ENCODE measurements at places on chromosomes 1 and 21.

DNA sequence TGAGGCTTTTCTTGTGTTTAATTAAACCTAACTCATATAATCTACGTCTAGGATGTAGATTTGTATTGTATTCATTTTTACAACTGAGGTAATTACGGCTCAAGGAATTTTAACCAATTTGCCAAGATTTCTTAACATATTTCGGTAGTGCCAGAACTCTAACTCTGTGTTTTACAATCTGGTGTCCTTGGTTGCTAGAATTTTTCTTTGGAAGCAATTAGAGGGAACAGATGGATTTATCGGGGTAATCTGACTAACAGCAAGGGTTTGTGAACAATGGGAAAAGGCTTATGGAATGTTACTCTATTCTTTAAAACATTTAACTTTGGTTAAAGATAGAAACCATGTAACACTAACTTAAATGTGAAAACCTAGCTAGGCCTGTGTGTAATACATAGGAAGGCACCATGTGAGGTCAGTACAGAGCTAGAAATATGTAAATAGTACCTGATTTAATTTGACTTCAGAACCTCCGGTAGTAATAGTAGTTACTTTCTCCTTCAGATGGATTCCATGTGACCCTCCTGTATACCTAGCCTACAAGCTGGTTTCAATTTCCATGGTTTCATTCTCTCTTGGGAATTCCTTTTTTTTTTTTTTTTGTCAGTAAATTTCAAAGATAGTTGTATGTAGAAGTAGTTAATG, 1.2 kb downstream of the MTF2 start:
- no peak for DNase-seq

- no peak for DNase-seq
Measured at GRCh38 chr1:222761083-222761482, 24.1 kb downstream of the FAM177B start.

GRCh38 chr1:22449636-22450035, 2.0 kb upstream of the ZBTB40 start:
- no peak for DNase-seq

DNA sequence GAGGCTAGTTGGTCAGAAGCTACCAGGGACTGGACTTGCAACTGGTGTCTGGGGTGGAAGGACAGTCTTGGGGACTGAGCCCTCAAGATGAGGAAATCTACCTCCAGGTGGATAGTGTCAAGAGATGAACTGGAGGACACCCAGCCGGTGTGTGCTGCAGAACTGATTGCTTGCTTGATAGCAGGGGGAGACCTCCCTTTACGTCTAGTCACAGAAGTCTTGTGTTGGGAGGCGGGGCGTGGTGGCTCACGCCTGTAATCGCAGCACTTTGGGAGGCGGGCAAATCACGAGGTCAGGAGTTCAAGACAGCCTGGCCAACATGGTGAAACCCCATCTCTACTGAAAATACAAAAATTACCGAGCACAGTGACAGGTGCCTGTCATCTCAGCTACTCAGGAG, 4.9 kb downstream of the RCC2 start:
- DNase-seq = no peak

- no peak for DNase-seq
Measured at GRCh38 chr1:206674745-206675175, 9.9 kb upstream of the MAPKAPK2 start.

- DNase-seq = no peak
Measured at GRCh38 chr1:236394879-236395229, 768 bp downstream of the EDARADD start.

DNA sequence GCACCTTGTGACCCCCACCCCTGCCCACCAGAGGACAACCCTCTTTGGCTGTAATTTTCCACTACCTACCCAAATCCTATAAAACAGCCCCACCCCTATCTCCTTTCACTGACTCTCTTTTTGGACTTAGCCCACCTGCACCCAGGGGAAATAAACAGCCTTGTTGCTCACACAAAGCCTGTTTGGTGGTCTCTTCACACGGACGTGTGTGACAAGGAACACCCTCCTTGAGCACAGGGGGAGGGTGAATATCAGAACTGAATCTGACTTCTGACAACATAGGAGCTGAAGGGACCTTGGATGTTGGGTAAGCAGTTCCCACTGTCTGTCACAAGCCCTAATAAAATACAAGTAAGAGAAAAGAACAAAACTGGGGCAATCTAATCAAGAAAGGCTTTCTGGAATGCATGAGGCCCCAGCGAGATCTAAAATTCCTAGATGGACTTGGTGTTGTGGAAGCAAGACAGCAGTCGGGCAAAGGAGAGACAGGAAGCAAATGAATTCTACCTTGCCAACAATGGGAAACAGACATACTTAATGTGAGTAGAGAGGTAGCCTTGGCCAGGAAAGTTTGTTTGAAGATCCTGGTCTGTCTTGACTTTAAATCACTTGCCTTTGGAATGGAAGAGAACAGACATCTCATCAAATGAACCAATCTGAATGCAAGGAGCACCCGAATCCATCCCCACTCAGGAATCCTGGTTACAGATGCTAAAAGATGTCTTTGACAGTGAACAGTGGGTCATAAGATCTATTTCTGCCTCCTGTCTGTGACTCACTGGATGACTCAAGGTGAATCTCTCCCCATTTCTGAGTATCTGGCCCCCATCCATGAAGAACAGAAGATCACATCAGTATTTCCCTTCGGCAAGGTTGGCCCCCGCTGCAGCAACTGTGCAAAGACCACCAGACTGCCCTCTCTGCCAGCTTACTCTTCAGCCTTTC, 53.3 kb downstream of the OLFML3 start:
- DNase-seq = no peak

DNA sequence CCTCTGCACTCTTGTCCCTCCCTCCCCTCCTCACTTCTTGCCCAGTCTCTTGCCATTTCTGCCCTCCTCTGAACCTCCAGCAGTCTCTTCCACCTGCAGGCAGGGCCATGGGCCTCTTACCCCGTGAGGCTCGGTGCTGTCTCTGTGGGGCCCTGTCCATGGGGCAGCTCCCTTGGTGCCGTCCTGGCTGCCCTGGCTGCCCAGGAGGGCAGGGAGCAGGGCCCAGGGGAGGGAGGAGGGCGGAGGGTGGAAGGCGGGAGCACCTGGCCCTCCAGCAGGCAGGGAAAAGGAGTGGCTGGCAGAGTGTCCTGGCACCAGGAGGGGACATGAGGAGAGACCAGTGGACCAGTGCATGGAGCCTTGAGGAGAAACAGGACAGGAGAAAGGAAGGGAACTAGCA, at the start of gene RORC:
TSS of gene RORC (minus strand) at position 198 of the 400 bp plus-strand sequence. CDS start at position 160, 38 bp downstream.
- no peak for DNase-seq

DNA sequence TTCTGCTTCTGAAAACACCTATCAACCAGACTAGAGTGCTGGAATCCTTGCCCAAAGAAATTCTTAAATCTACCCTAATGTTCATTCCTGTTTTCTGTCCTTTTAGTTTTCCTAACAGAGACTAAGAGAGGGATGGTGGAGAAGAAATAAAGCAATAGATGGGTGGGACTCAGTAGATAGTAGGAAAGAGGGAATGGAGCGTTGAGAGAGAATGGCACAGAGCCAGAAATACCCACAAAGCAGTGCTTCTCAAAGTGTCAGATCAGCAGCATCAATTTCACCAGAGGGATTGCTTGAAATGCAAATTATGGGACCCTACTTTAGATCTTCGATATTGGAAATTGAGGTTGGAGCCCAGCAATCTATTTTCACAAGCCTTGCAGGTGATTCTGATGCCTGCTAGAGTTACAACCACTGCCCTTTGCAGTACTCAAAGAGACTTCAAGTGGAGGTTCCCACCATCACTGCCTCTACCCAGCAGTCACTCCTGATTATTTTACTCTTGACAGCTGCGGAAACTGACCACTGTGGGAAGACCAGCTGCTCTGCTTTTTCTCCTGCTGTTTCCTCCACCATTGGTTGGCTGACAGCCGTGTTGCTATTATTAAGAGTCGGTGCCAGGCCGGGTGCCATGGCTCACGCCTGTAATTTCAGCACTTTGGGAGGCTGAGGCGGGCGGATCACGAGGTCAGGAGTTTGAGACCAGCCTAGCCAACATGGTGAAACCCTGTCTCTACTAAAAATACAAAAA, 11.4 kb upstream of the PRPF3 start:
- DNase-seq = no peak

- peak; percentile 6 for DNase-seq
Measured at GRCh38 chr1:43565600-43566360, 35.1 kb downstream of the PTPRF start.

DNA sequence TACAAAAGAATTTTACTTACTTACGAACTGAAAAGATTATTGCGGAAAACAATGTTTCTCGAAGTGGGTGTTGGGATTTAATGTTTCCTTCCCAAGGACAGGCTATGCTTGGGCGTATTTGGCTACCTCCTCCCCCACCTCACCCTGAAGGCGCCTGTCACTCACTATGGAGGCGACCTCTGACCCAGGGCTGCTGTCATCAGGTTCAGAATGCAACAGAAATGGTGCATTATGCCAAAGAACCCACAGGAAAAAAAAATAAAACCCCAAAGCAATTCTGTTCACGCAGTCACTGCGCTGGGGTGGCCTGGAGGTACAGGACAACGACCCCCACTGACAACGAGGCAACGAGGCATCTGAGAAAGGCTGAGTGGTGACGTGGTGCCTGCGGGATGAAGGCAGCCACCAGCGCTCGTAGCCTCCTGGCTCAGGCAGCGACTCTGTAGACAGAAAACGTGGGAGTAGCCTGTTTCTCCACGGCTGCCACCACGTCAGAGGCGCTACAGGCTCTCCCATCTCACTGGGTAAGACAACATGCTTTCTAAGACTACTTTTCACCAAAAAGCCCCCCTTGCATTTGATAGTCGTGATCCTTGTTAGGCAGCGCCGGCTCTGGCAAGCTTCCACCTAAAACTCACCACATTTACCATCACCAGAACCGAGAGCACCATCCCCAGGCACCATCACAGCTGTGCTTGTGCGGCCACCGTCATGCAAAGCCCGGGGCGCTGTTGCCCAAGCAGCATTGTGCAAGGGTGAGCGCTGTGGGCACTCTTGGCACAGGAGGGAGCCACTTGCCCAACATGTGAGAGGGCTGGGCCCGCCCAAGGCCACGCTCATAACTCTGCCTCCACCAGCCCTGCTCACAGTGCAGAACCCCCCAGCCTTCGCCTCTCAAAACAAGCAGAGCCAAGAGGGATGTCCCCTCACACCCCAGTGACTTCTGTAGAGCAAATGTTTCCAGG, 14.3 kb downstream of the NADK start:
- DNase-seq = no peak

DNA sequence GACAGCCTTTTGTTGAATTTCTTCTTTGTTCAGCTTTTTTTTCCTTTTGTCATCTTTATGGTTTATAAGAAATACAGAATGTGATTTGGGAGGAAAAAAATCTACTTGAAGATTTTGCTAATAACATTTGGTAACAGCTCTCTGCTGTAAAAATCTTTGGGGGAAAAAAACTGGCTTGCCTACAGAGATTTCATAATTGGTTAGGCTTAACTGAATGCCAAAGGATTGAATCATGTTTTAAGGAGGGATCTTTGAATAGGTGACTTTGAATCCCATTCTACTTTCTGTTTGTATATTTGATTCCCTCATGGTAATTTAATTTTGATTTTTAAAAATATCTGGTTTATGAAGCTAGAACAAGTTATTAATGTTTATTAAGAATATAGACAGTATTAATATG, 3.2 kb downstream of the BTF3L4 start:
- DNase-seq = no peak

- DNase-seq = no peak
Measured at GRCh38 chr1:42317308-42317707, 17.7 kb downstream of the FOXJ3 start.

- no peak for DNase-seq
Measured at GRCh38 chr1:203544978-203545816, 51.2 kb downstream of the OPTC start.

- DNase-seq = no peak
Measured at GRCh38 chr1:100077531-100077930, 55.2 kb downstream of the SASS6 start.

DNA sequence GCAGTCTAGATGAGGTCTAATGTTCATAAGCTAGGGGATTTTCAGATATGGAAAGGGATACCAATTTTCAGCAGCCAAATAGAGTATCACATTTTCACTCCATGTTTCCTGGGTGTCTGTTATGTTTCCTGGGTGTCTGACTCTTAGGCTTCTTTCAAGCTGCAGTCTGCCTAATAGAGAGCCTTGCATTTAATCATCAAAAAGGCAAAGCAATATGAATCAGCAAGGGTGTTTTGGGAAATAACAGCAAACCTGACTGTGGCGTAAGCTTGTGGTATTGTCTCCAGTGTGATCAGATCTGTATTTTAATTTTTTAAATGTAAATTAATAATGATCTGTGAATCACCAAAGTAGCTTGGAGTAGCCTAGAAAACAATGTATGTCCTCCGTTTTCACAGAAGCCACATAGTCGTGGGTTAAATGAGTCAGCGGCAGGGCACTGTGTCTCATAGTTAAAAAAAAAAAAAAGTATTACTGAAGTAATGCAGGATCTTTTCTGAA, 10.4 kb downstream of the LGALS8 start:
- no peak for DNase-seq

DNA sequence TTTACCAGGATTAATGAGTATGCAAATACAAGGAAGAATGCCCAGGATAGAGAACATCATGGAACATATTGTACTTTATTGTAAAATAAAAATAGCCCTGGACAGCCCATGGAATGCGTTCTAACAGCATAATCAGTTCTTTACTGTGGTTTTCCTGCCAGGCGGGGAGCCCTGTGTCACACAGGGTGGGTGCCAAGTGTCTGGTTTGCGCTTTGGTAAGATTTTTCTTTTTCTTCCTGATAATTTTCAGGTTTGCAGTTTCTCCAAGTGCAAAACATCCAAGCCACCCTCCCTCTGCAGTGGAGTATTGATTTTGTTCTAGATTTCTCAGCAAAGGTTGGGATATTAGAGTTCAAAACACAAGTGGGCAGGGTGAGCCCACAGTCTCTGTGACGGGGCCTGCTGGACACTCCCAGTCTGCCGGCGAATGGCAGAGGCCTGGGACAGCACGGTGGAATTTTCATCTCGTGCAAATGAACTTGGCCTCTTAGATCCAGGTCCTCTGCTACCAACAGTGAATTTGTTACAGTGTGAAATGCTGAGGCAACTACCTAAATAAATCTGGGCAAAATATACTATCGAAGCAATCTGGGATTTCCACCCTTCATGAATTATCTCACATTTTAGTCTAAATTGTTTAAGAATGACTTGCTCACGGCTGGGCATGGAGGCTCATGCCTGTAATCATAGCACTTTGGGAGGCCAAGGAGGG, 15.6 kb upstream of the KCNJ15 start:
- no peak for DNase-seq

GRCh38 chr1:247496581-247497285, 38.8 kb upstream of the OR2B11 start:
- no peak for DNase-seq

DNA sequence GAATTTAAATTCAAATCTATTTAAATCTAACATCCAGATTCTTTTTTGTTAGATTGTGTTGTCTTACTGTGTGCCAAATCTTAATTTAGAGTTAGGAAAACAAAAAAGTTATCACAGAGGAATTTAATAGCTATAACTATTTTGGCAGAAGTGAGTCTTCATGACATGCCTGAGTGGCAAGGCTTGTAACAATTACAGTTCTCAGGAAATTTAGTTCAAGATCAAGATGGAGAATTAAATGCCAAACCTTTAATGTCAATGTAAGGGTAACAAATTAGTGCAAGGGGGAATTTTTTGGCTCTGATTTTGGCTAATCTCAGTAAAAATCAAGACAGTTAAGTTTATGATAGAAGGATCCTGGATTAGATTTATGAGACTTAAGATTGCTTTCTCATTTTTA, 58.4 kb downstream of the GDAP2 start:
- no peak for DNase-seq

- DNase-seq = no peak
Measured at GRCh38 chr1:174190691-174191199, 31.4 kb downstream of the RABGAP1L start.

- no peak for DNase-seq
Measured at GRCh38 chr1:228765168-228765946, 30.1 kb downstream of the RHOU start.

GRCh38 chr1:160645386-160646130, 1.3 kb downstream of the SLAMF1 start:
- no peak for DNase-seq

All from stimulated activated CD4-positive, alpha-beta T cell treated with anti-CD3 and anti-CD28 coated beads, Interleukin-15, amount 100 ng/mL, for 1 hour (primary cell).